ENCODE measurements at places on chromosomes 12 and 14.

DNA sequence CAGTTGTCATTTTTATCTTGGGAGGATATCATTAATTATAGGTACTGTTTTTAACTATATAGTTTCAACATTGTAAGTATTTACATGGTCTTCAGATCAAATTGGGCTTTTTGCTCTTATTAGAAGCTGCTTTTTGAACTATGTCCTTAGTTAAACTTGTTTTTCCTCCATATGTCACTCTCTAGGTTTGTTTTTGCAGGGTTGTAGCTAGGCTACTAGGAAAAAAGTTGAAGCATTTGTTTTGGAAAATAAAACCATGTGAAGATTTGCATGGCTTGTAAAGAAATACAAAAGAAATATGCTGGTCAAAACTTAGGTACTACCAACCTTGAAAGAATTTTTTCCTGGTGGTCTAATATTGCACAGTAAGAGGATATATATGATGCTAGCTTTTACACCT lies 3.4 kb downstream of the ARID2 start:
- no peak for DNase-seq

DNA sequence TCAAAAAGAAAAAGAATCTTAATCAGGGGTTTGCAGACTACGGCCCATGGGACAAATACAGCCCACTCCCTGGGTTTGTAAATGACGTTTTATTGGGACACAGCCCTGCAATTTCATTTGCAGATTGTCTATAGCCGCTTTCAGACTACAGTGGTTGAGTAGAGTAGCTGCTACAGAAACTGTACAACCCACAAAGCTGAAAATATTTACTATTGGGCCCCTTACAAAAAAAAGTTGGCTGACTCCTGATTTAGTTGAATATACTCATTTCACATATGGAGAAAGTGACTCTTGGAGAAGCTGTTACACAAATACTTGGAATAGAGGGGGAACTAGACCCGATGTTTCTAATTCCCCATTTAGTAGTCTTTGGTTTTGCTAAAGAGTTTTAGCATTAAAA lies 162.5 kb upstream of the NOS1 start:
- DNase-seq = no peak

DNA sequence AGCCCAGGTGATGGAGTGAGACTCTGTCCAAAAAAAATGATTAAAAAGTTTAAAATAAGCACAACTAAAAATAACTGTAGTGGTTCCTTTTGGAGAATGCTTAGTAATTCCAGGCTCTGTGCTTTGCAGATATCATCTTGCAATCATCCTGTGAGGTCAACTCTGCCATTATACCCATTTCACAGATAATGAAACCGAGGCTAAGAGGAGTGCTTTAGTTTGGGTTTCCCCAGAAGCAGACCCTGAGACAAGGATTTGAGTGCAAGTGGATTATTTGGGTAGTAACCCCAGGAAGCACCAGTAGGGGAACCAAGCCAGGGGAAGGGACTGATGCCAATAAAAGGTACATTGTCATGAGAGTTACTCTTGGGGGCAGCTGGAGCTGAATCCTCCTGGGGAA lies 44.7 kb downstream of the RIN3 start:
- no peak for DNase-seq

GRCh38 chr14:74683406-74683805 lies 29.5 kb downstream of the AREL1 start:
- no peak for DNase-seq

DNA sequence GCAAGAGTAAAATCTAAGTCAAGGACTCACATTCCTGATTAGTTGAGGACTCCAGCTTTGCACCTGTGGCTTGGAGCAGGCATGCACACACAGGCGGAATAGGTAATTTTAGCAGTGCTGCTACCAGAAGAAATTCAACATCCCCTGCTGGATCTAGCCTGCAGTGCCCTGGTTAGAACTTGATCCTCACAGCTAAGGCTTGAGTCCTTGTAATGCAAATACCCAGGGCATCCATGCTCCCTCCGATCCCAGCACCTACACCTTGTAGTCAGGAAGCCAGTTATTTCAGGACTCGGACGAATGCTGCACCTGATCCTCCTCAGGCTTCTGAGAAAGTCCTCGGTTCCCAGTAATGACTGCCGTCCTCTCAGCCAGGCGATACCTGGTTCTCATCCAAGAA lies 309.0 kb upstream of the AMIGO2 start:
- no peak for DNase-seq

DNA sequence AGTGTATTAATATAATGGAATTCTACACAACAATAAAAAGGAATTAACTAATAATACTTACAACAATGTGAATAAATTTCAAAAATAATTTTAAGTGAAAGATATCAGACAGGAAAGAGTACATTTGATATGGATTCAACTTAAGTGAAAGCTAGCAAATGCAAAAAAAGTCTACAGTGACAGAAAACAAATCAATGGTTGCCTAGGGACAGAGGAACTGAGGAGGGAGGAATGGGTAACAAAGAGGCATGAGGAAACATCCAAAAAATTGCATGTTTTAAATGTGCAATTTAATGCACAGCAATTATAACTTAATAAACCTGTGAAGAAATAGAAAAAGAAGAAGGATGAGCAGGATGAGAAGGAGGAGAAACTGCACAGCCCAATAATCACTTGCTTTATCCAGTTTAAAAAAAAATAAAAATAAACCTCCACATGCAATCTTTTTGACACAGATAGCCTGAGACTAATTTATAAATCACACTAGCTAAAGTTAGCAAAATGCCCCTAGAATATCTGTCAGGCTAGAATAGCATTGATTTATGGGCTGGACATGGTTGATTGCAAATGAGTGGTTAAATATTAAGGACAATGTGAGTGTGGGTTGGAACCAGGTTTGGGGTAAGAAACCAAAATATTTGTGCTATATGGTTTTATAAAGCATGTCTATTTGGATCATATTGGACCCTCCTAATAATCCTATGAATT lies 1089.1 kb downstream of the TRHDE start:
- DNase-seq = no peak

DNA sequence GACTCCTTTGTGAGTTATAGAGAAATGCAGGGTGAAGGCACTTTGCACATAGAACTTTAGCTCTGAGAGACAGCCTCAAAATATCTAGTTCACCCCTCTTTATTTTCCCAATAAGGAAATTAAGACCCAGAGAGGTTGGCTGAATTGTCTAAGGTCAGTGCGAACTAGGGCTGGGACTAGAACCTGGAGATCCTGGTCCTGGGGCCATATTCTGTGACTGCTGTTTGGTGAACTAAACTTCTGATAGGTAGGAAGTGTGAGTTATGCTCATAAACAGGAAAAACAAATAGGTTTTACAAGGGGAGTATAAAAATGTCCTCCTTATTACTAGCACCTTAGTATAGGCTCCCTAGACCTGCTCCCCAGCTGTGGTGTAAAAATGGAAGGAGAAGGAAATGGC lies 53.9 kb downstream of the DAD1 start:
- DNase-seq = no peak

All from stimulated activated CD4-positive, alpha-beta T cell treated with anti-CD3 and anti-CD28 coated beads, Interleukin-1b, Interleukin-23, amount 100 ng/mL, for 1 hour (primary cell).